OCI-M1 (cell line): ENCODE measurements at places on chromosomes 16 and 17.

- DNase-seq = no peak
These were observed 1.2 kb downstream of the RTN4RL1 start for GRCh38 chr17:2023692-2024571.

GRCh38 chr17:869086-869485, 86.9 kb downstream of the MRM3 start:
- DNase-seq = no peak

GRCh38 chr16:77969861-77970260, 52.5 kb upstream of the CLEC3A start:
- DNase-seq = no peak

- no peak for DNase-seq
These were observed 33.8 kb downstream of the MAP1LC3B start for GRCh38 chr16:87425941-87426340.

DNA sequence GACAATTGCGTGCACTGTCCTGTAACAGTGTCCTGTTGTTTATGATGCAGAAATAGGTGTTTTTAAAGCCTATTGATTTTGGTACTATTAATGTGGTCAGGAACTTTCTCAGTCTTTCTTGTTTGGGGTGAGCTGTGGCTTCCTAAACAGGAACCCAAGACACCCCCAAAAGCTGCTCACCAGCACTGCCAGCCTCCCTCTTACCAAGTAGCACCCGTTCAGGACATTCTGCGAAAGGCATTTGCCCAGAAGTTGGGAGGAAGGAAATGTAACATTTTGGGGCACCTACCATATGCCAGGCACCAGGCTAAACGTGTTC, 21.6 kb upstream of the STH start:
- no peak for DNase-seq

- DNase-seq = peak; percentile 92
These were observed 28.0 kb downstream of the ZCCHC14 start for GRCh38 chr16:87464691-87465300.

- no peak for DNase-seq
These were observed 8.4 kb upstream of the TNS4 start for GRCh38 chr17:40509626-40510327.

DNA sequence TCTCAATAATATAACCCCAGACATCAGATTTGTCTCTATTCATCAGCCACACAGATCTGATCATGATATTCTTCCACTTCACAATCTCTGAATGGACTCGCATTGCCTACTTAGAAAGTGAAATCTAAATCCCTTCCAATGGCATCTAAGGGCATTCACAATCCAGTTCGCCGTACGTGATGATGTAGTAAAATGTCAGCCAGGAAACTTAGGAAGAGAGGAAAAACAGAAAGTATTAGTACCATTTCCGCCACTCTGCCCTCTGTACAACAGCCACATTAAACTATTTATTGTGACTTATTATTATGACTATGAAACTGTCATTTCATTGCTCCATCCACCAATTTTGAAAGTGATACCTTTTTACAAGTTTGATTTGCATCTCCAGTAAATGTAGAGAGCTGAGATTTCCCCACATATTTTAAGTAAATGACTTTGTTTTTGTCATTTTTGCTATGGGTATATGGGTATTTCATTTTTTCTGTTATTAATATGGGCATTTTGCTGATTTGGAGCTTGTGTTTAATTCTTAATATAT, 69.4 kb upstream of the SMIM36 start:
- DNase-seq = no peak

GRCh38 chr17:4118015-4118743, 24.7 kb downstream of the ZZEF1 start:
- DNase-seq = no peak

DNA sequence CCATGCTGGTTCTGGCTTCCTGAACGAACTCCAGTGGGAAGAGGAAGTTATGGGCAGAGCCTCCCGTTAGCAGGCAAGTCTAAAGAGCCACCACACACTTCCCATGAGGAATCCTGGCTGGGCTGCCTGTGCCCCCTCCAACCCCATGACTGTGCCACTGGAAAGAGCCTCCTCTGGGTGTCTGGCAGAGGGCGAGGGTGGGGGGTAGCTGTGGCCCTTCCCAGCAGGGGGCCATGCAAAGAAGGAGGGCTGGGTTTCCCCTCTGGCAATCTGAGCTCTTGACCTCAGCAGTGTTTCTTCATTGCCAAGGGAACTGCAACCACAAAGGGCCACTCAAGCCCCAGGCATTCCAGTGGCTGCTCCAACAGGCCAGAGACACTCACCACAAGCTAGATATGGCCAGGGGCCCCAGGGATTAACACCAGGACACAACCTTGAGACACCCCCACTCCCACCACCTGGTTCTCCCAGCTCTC, 1.7 kb upstream of the RRAD start:
- peak; percentile 54 for DNase-seq

DNA sequence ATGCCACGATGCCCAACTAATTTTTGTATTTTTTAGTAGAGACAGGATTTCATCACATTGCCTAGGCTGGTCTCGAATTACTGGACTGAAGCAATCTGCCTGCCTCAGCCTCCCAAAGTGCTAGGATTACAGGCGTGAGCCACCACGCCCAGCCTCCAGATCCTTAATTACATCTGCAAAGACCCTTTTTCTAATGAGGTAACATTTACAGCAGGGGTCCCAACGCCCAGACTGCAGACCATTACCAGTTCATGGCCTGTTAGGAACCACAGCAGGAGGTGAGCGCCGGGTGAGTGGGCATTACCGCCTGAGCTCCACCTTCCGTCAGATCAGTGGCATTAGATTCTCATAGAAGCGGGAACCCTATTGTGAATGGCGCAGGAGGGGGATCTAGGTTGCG, 4.0 kb upstream of the RAB11FIP4 start:
- DNase-seq = no peak

- DNase-seq = no peak
These were observed 203.0 kb downstream of the UTP18 start for GRCh38 chr17:51463353-51463752.

- peak; percentile 19 for DNase-seq
These were observed 38.2 kb downstream of the KSR1 start for GRCh38 chr17:27494192-27495091.

DNA sequence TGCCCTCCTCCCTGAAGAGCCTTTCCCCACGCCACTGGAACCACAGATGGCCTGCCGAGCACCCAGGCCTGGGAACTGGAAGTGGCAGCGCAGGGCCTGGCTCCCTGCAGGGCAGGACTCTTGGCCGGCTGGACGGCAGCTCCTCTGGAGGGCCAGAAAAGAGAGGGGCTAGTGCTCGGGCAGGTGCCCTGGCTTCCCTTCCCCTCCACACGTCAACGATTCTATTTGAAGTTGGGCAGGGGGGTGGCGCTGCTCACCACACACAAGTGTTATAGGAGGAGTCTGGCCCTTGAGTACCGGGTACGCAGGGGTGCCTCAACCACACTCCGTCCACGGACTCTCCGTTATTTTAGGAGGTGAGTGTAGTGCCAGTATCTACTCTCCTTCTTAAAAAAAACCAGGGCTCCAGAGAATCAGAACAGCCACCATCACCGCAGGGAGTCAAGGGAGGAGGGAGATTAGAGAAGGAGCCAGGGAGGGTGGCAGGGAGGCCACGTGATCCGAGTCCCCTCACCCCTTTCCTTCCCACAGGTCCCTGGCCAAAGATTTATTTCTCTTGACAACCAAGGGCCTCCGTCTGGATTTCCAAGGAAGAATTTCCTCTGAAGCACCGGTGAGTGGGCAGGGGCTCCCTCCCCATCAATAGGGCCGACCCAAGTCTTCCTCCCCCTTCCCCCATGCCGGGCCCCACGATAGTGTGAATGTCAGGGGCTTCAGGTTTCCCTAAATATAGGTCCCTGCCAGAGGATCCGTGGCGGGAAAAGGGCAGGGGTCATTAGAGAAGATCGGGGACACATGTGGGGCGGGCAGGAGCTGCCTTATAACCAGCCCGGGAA, 1.4 kb upstream of the ALDOA start:
- peak; percentile 89 for DNase-seq
